CD4-positive, alpha-beta T cell treated with Interleukin-6 at 100 ng/mL for 8 hours (primary cell): ENCODE measurements at places on chromosomes 2 and 18.

DNA sequence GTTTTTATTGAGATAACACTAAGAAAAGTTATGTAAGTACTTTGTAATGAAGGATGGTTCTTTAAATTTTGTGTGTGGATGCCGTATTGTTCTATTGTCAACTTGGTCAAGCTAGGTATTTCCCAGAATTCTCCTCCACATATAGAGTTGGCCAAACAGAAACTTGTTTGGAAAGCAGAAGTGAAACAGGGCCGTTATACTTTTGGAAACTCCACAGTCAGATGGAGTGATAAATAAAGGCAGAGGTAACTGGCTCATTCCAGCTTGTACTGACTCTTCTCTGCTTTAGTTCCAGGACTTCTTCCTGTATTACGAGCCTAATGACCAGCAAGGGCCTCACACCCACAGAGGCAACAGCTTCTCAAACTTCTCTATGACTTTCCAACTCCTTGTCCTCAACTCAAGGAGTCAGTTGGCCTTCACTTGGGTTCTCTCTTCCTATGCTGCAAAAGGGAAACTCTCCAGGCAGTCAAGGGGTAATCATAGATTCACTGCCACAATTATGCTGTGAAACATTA is 16.4 kb upstream of the STARD7 start:
- DNase-seq, result no peak

DNA sequence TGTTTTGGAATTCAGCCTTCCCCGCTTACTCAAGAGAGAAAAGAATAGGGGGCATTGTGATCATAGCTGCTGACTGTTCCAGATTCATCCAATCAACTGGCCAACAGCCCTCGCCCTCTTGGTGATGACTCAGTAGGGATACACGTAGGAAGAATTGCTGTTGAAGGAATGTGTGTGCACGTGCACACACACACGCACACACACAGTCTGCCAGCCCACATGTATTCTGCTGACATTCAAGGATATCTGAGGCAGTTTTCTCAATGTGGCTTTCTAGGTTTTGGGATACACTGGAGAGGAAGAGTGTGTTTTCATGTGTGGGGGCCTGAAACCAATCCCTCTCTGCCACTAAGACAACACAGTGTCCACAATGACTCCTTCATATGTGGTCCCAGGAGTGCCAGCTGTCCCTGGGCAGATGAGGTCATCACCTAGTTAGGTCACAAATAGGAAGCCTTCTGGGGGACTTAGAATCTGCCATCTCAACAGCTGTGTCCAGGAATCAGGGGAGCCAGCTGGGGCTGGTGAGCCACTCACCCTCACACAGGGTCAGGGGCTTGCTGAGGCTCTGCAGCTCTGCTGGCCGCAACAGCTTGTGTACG is 352.6 kb downstream of the SS18 start:
- DNase-seq, result no peak

DNA sequence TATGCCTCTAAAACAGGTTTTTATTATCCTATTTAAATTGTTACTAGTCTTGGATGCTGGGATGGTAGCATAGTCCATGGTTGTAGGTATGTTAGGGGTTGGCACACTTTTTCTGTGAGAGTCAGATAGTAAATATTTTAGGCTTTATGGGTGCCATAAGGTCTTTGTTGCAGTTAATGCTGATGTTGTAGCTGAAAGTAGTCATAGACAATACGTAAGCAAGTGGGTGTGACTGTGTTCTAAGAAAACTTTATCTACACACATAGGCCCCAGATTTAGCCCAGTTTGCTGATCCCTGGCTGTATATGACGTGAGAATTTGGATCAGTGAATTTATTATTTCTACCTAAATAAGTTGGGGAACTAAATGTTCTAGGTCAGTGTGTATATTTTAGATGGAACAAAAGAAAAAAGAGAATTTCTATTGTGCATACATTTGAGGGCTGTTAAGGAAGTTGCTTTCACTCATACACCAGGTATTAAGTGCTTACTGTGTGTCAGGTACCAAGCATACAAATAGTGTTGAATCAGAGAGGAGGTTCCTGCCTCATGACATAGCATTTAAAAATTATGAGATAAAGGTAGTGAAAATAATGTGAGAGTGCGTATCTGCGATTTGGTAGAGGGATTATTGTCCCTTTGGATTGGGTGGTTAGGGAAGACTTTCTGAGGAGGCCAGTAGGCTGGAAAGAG is 39.4 kb downstream of the AGFG1 start:
- DNase-seq, result no peak

- DNase-seq, result no peak
Measured at GRCh38 chr2:120576509-120577474, 158.9 kb upstream of the GLI2 start.
